ENCODE measurements at places on chromosomes 7 and 10. TPM values are rescaled to one million over a fixed set of nuclear protein-coding genes. Genes with fewer than 3 reads are reported as not detected.

- DNase-seq, result no peak
Observed at GRCh38 chr10:70440296-70441160, 953 bp downstream of the NODAL start.

GRCh38 chr10:36030516-36030915 is 388.4 kb upstream of the FZD8 start:
- DNase-seq, result no peak

Gene ZPBP
- total RNA-seq, result not detected

Gene FEZF1
- total RNA-seq, result not detected
